ENCODE measurements at places on chromosomes 13 and 19.

- DNase-seq = peak; percentile 29
Observed at GRCh38 chr19:3849092-3849491, 19.7 kb downstream of the ZFR2 start.

DNA sequence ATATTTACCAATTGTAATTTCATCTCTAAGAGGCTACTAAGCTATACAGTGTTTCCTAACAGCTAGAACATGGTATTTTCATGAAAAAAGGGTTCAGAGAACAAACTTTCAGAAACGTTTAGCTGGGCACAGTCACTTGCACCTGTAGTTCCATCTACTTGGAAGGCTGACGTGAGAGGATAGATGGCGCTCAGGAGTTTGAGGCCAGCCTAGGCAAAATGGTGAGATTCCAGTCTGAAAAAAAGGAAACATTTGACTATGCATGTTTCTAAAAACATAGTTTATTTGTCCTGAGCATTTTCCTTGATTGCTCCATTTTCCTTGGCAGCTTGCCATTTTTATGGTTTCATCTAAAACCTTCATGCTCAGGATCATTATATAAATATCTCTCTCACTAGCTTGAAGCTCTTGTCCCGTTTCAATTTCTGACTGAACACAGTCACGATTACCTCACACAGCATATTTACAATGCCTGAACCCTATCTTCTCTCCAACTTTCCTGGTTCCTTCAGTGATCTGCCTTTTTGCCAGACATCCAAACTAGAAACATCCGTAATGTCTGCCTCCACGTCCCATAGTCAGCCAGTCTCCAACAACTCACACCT is 200.8 kb downstream of the RGCC start:
- DNase-seq = no peak

GRCh38 chr19:47660435-47660832 is 51.5 kb downstream of the BICRA start:
- DNase-seq = no peak

- peak; percentile 4 for DNase-seq
Observed at GRCh38 chr13:49791315-49791710, 1.2 kb downstream of the KPNA3 start.

GRCh38 chr13:20369886-20370361 is 137.8 kb upstream of the GJB6 start:
- no peak for DNase-seq

GRCh38 chr13:40875044-40875443 is 85.6 kb downstream of the SLC25A15 start:
- no peak for DNase-seq

GRCh38 chr13:48346583-48346982 is 43.0 kb downstream of the RB1 start:
- DNase-seq = no peak

DNA sequence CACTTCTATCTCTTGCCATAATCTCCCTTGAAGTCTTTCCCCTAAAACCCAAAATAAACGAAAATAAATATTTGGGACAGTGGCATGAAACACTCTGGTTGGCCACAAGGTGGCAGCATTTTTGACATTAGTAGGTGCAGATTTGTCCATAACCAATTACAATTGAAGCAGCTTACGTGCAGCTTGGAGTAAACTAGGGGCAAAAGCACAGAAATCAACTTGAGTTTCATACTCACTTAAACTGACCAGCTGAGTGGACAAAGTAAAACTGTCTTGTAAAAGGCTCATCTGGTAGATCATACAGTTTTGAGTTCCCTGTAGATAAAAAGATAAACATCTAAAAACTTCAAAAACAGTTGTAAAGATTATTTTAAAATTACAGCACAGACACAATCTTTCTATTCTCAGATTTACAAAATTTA is 18.8 kb downstream of the PDCD5 start:
- peak; percentile 30 for DNase-seq

DNA sequence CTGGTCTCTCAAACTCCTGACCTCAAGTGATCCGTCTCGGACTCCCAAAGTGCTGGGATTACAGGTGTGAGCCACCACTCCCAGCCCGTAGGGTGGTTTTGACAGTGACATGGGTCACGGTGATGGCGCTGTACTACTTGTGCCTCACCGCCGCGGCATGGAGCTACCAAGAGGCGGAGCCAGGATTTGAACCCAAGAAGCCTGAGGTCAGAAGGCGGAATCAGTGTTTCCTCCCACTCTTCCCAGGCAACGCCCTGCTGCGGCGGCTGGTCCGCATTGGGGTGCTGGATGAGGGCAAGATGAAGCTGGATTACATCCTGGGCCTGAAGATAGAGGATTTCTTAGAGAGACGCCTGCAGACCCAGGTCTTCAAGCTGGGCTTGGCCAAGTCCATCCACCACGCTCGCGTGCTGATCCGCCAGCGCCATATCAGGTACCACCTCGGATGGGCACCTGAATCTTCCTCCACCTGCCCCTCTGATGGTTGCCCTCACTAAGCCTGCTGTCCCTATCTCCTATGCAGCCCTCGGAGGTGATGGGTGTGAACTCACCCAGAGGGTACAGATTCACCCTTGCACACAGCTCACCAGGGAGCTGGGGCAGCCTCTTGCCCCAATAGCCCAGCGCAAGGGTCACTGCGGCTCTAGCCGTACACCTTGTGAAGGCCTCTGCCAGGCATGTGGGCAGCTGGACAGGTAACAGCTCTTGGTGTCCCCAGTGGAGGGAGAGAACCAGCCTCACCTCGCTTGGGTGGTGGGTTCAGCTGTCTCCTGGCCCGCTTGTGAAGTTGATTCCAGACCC is 5.6 kb downstream of the RPS9 start:
- DNase-seq = no peak

All from stimulated activated CD4-positive, alpha-beta T cell treated with anti-CD3 and anti-CD28 coated beads, Interleukin-2, amount 100 ng/mL, for 24 hours (primary cell).